ENCODE measurements at places on chromosomes 7 and 10.
A peak's percentile ranks its signal among the peaks of the same experiment; 100 is the strongest.

DNA sequence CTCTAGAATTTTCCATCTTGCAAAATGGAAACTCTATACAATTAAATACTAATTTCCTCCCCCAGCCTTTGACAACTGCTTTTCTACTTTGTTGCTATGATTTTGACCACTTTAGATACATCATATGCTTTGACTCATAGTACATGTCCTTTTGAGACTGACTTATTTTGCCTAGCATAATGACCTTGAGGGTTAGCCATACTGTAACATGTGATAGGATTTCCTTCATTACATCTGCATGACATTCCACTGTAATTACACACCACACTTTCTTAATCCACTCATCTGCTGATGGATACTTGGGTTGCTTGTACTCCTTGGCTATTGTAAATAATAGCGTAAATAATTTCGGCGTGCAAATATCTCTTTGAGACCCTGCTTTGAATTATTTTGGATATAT is 127.7 kb downstream of the JAZF1 start:
- no peak for DNase-seq

DNA sequence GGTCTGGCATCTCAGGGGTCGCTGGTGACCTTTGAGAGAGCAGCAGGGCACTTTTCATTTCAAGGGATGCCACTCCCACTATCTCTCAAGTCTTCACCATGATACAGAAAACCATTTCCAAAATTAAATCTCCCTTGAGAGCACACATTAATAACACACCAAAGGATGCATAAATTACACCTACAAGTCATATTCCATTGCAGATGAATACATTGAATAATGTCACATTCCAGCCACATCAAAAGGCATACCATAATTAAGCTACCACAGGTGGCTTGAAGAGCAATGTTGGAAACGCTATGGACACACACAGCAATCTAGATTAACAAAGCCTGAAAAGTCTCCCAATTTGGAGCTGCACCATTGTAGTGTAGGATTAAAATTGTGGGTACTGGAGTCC is 353.3 kb upstream of the ZMIZ1 start:
- DNase-seq: no peak

GRCh38 chr10:125515571-125515970 is 167.4 kb downstream of the TEX36 start:
- DNase-seq: no peak

GRCh38 chr10:86538547-86538946 is 17.0 kb upstream of the WAPL start:
- DNase-seq: no peak

GRCh38 chr7:139648391-139648861 is 124.9 kb downstream of the CLEC2L start:
- DNase-seq: no peak

DNA sequence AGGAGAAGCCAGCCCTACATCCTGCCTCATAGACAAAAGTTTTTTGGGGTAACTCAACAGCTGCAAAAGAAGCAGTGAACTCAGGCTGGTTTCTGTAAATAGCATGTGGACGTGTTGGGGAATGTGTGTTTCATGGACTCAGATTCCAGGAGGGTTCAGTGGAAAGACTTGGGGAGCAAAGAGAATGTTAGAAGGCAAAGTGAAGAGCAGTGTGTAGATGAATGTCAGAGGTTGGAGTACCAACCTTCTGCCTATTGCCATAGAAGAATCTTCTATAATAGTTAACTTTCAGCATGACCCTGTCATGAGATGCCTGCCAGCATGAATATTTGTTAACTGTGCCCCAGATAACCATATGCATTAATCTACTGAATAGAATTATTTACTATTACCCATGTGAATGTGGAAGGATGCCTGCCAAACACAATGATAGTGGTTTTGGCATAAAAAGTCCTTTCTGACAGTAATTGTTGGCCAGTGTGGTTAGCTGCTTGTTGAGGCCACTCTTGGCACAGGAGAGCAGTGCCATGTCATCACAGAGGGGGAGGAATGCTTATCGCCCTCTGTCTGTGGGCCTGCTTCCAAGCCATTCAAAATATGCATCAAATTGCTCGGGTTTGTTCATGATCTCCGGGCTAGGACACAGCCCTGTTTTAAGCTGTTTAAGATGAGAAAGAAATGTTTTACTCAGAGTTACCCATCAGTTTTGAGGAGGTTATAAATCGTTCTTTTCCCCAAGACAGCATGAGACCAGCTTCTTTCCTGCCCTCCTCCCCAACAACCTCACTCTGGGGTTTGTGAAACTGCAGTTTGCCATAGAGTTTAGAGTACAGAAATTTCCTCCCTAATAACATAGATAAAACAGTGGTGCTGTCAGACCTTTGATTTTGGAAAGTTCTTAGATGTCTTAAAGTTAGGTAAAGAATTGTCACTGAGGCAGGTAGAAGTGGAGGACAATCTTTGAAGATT is 165.3 kb downstream of the WNT2 start:
- no peak for DNase-seq

DNA sequence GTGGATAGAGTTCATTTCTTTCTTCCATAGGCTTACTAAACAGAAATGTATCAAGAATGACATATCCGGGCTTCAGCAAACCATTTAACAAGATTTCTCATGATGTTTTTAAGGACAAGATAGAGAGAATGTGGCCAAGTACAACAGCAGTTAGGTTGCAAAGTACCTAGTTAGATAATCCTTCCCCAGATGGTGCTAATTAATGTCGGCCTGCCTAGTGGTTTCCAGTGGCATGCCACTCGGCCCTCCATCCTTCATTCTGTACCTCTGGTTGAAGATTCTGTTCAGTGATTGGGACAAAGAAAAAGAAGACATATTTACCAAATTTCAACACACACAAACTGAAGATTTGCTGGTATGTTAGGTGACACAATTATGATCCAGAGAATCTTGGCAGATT is 212.1 kb downstream of the MACC1 start:
- no peak for DNase-seq

GRCh38 chr10:101758858-101759257 is 17.1 kb downstream of the FGF8 start:
- DNase-seq: no peak

- peak; percentile 54 for DNase-seq
Measured at GRCh38 chr7:121546632-121547543, 150.8 kb upstream of the FAM3C start.

DNA sequence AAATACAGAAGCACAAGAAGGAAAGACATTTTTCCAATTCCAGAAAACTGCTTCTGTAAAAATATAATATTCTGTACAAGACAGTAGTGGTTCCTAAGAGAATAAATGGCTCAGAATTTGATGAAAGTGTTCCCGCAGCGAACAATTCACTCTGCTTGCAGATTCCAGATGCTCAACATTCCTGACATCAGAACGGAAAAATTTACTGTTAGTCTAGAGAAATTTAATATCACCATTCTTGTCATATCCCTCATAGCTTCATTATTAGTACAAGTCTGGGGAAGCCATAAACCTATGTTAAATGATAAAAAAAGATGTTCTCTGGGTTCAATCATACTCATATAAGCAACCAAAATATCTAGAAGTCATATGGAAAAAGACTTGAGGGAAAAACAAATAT is 83.6 kb downstream of the MPP7 start:
- no peak for DNase-seq

DNA sequence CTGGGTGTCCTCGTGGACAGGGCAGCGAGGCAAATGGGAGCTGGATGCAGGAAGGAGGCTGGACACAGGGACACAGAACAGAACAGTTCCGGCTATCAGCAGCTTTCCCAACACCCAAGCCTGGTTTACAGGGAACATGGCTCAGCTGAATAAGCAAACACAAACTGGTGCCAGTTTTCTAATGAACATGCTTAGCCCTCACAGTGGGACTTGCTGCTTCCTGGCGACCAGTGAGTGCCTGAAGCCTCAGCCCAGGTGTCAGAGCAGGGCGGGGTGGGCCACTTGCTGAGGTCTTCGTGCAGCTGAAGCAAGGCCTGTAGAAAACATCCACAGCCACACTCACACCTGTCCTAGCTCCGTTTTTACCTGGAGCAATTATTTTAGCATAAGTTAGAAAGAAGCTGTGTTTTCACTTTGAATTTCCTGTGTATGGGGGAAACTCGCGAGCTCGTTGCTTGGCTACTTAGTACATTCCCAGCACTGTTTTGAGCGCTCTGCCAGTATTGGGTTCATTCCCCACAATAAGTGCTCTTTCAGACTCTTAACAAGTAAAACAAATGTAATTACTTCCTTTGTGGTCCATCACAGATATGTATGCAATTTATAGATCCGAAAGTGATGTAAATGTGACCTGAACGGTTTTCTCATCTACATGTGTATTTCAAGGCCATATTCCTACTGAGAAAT is 261.2 kb upstream of the SHH start:
- DNase-seq: peak; percentile 6

DNA sequence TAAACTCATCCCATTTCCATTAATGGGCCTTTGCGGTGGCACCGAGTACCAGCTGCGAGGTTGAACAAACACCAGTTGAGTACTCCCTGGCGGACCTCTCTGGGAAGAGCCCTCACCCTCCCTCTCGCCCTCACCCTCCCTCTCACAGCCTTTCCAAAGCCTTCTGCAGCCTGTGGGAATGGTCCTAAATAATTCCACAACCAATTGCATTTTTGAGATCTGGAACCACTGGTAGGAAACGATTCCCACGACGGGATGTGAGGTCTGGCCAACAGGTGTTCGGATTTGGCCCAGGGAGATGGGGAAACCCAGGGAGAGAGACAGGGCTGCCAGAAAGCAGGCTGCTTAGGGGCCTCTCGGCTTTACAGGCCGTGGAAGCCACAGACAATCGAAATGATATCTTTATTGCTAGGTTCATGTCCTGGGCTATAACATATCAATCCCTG is 5.3 kb downstream of the PTF1A start:
- peak; percentile 76 for DNase-seq

- DNase-seq: no peak
Measured at GRCh38 chr7:79227044-79227443, 226.4 kb downstream of the MAGI2 start.
